ENCODE measurements at places on chromosomes 2 and 18.

GRCh38 chr2:85579266-85579935, 2.0 kb downstream of the VAMP8 start:
- DNase-seq = no peak

GRCh38 chr2:197113275-197113711, 186.8 kb upstream of the PGAP1 start:
- no peak for DNase-seq

DNA sequence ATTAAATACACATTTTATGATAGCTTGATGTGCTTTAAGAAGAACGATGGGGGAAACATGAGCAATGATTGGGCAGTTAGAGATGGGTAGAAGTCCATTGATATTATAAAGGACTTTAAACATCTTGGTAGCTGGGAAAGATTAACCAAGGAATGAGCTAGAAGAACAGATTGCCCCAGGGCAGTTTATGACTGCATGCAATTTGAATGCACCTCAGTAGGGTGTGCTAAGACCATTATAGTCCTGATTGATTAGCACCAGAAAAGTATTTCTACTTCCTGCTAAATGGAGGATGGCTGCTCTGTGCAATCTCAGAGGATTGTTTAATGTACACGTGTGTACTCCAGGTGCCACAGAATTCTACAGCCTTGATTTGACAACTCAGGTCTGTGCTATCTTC, 641.9 kb downstream of the CNTNAP5 start:
- DNase-seq = no peak

- DNase-seq = no peak
Observed at GRCh38 chr2:216572582-216573578, 60.3 kb upstream of the IGFBP2 start.

- DNase-seq = no peak
Observed at GRCh38 chr2:80050246-80050645, 254.3 kb downstream of the LRRTM1 start.

GRCh38 chr2:112843836-112844235, 7.3 kb upstream of the IL1B start:
- DNase-seq = no peak

DNA sequence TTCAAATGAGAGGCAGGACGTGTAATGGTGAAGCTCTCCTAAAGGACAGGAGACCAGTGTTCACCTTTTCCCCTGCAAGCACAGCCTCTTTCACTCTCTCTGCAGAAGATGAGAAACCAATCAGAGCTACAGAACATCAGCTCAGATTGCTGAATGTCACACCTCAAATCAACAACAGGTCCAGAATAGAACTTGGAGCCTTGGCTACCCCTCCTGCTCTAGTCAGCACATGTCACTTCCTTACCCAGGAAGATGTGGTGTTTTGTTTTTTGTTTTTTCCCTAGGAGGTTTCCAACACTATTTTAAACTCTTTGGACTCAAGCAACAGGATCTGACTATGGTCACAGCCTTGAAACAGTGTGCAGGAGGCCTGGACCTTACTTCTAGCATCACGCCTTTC, 41.3 kb upstream of the PCBP1 start:
- DNase-seq = no peak

DNA sequence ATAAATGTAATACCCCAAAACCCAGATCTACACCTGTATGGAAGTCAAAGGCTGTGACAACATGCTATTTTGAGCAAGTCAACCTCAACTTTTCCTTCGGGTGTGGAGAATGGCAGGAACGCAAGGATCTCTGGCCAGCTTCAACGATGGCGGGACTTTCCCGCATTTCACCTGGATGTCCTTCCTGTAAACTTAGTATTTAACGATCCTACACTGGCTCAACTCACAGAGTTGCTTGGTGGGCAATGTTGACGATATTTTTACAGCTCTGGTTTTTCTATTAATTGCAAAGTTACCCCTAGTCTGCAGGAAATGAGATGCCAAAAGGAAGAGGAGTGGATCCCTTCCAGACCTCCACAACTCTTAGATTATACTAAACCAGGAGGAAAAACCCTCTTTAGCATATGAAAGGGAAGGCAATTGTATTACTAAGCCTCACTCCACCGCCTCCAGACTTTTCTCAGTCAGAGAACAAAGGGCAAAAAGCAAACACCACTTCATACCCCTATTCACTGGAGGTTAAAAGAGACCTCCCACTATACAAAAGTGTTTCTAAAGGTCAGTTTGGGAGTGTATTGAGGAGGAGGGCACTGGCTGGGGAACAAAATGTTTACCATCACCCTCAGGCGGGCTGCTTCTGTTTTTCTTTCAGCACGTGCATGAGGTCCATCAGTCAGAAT, 56.5 kb upstream of the ACVR1 start:
- DNase-seq = peak; percentile 69

- no peak for DNase-seq
Observed at GRCh38 chr2:185644828-185645227, 93.8 kb upstream of the FSIP2 start.

- no peak for DNase-seq
Observed at GRCh38 chr2:36701918-36702317, 5.4 kb downstream of the VIT start.

DNA sequence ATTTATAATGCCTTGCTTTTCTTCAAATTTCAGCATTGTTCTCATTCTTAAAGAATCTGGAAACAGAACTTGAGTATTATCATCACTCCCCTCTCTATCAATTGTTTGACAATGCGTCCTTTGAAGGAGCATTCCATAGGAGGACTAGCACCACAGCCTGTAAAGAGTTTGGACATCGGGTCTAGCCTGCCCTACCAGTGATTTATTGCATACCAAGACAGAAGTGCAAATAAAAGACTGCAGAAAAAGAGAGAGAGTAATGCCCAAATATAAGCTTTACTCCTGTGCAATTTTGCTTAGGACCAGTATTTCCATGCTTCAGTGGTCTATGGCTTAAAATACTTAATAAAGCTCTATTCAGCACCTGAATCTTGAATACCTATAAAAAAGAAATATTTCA, 55.4 kb upstream of the MAP2 start:
- DNase-seq = no peak

DNA sequence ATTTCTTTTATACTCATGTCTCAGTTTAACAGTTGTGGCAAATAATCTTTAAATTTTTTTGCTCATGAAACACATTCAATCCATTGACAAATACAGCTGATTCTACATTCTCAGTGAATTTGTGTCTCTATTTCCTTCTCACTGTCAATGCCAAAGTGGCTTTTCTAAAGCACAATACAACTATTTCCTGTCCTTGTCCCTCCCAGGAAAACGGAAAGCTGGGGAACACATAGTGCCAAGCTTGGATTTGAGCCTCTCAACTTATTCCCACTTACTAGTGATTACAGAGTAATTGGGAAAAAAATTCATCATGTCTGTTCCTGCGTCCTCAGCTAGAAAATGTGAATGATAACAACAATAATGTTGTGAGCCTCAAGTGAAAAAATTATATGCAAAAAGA, 899.7 kb upstream of the CDH2 start:
- no peak for DNase-seq

- DNase-seq = peak; percentile 80
Observed at GRCh38 chr2:127128445-127128904, 21.5 kb upstream of the BIN1 start.

- DNase-seq = no peak
Observed at GRCh38 chr2:156472686-156473085, 36.5 kb downstream of the GPD2 start.

GRCh38 chr2:240731178-240731545, 39.5 kb downstream of the AQP12A start:
- DNase-seq = no peak

GRCh38 chr2:149226790-149227189, 103.6 kb upstream of the LYPD6 start:
- DNase-seq = no peak

- DNase-seq = no peak
Observed at GRCh38 chr2:66587216-66587615, 152.3 kb downstream of the MEIS1 start.

DNA sequence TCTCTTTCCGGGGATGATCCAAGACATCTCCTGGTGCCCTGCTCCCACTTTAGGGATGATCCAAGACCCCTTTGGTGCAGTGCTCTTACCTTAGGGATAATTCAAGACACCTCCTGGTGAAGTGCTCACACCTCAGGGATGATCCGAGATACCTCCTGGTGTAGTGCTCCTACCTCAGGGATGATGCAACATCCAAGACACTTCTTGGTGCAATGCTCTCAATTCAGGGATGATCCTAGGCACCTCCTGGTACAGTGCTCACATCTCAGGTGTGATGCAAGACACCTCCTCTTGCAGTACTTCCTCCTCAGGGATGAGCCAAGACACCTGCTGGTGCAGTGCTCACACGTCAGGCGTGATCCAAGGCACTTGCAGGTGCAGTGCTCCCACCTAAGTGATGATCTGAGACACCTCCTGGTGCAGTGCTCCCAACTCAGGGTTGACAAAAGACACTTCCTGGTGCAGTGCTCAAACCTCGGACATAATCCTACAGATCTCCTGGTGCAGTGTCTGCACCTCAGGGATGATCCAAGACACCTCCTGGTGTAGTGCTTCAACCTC, 122.3 kb downstream of the ASB1 start:
- DNase-seq = no peak

- DNase-seq = no peak
Observed at GRCh38 chr2:203997980-203998809, 61.6 kb downstream of the ICOS start.

DNA sequence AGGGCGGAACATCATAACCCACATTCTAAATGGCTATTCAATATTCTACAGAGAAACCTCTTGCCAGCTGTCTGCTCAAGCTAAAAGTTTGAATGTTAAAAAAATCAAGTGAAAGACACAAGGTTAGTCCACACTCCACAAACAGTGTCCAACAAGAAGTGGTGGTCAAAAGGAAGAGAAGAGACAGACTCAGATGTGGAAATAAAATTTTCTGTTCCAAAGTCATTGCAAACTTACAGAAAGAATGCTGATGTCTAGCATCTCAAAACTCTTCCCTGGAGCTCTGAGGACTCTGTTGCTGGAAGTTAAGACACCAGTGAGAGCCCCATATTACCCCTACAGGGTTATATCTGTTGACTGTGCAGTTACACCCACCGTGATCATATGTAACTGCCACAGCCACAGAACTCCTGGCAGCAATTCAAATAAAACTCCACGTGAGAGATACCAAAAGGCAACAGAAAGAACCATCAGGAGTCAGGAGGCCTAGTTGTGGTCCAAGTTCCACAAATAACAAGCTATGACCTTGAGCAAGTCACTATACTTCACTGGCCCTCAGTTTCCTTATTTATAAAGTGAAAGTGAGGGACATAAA, 60.9 kb downstream of the AAK1 start:
- no peak for DNase-seq

- DNase-seq = no peak
Observed at GRCh38 chr18:845152-845819, 33.2 kb upstream of the YES1 start.

- peak; percentile 52 for DNase-seq
Observed at GRCh38 chr2:10447300-10447894, 730 bp downstream of the ODC1 start.

DNA sequence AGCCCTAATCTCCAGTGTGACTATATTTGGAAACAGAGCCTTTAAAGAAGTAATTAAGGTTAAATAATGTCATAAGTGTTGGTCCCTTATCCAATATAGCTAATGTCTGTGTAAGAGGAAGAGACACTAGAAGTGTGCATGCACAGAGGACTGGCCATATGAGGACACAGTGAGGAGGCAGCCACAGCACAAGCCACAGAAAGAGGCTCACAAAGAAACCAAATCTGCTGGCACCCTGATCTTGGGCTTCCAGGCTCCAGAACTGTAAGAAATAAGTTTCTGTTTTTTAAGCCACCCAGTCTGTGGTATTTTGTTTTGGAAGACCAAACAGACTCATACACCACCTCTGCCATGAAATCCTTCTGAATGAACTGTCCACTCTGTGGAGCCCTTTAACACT, 186.4 kb upstream of the SLC39A10 start:
- DNase-seq = no peak

GRCh38 chr18:22176420-22177326, 7.3 kb downstream of the GATA6 start:
- no peak for DNase-seq

DNA sequence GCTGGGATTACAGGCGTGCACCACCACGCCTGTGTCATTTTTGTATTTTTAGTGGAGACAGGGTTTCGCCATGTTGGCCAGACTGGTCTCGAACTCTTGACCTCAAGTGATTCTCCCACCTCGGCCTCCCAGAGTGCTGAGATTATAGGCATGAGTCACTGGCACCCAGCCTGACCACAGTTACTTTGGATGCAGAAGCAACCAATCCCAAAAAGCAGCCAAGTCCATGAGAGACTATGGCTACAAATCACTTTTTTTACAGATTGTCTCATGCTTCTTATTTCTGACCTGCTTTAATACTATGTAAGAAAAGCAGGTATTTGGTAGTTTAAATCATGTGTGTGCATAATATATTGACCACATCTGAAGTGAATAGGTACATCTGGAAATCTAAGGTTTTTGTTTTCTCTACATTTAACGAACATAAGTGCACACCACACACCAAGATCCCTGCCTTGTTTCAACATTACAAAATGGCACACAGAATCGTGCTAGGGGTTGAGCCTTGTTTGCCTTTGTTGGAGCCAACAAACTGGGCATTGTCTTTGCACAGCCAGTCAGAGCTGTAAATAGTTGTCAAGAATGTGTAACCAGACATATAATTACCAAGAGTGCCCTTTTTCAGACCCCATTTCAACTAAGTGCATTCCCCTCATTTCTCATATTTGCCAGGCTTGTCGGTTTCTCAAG, 18.3 kb upstream of the MAP4K4 start:
- no peak for DNase-seq

DNA sequence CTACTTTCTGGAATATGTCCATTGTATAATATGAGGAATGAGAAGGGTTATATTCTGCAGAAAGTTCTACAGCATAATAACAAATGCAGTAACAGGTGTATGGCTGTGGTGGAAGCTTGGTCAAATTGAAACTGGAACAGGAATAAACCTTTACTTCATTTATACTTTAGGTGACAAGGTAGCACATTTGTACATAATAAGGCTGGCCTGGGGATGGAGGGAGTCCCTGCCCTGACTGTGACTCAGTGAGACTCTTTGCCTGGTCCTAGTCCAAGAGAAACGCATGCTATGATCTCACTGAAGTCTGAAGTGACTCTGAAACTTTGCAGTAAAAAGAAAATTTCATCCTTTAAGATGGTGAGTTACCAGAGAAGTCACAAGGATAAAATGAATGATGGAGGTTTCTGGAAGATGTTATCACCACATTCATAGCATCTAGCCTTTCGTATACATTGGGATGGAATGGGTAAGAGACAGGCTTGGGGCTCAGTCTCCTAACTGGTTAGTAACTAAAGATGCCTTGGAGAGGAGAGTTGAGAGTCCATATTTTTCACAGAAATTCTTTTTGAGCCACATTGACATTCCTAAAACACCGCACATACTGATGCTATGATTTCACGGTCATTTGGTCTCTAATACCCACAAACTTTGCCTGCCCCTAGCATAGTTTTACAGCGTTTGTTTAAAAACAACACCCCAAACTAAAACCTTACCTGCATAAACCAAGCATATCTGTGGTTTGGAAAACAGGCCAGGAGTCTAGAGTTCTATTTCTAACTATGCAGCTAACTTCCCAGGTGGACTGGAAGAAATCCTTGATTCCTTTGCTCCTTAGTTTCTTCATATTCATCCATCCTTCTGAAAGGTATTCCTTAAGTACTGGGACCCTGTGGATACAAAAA, 42.4 kb upstream of the NABP1 start:
- no peak for DNase-seq

Measured in NCI-H774 (cell line).